ENCODE measurements at places on chromosomes 4 and X.

DNA sequence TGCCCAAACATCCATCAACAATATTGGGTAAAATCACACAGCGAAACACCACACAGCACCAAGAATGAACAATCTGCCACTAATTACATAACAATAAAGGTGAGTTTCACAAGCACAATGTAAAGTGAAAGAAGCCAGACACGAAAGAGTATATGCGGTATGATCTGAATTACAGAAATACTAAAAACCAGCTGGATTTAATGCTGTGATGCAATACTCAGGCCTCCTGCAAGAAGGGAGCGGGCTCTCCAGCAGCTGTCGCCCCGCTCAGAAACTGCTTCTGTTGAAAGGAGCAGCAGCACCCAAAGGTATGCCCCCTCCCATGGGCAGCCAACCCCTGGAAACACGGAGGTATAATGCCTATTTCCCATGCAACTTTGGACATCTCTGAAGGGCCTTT, 77.0 kb downstream of the PAPSS1 start:
- no peak for DNase-seq

DNA sequence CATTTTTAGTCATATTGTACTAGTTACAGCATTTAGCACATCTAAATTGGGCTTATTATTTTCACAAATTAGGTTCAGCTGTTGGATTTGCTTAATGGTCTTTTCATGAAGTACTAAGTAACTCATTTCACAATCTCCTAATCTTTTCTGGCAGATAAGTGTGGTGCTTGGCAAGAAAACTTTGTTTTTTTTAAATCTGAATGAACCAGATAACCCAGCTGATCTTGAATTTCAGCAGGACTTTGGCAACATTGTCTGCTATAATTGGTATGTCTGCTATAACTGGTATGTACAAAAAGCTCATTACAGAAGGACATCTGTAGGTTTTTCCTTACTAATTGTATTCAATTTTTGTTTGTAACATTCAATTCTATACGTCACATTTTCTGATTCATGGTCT, 22.7 kb downstream of the WDR19 start:
- DNase-seq: no peak

DNA sequence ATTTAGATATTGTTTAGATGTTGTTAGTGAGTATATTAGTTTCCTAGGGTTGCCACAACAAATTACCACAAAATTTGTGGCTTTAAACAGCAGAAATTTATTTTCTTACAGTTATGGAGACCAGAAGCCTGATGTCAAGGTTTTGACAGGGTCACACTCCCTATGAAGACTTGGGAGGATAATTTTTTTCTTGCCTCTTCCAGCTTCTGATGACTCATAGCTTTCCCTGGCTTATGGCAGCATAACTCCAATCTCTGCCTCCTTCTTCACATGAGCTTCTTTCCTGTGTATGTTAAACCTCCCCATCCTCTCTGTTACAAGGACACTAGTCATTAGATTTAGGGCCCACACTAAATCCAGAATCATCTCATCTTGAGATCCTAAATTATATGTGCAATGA, 20.9 kb upstream of the RAB40A start:
- DNase-seq: no peak

DNA sequence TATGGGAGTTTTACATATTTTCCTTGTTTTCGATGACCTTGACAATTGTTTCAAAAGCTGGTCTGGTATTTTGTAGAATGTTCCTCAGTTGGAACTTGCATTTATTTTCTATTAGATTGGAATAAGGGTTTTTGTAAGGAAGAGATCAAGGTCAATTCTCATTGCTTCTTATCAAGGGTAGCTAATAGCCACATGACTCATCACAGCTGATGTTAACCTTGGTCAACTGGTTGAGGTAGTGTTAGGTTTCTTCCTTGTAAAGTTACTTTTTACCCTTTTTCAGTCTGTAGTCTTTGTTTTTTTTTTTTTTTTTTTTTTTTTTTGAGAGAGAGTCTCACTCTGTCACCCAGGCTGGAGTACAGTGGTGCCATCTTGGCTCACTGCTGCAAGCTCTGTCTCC, 257.2 kb downstream of the SNCA start:
- no peak for DNase-seq

GRCh38 chr4:37051111-37051510, 193.4 kb upstream of the NWD2 start:
- DNase-seq: no peak

- no peak for DNase-seq
Observed at GRCh38 chrX:17967888-17968287, 106.8 kb upstream of the RAI2 start.

DNA sequence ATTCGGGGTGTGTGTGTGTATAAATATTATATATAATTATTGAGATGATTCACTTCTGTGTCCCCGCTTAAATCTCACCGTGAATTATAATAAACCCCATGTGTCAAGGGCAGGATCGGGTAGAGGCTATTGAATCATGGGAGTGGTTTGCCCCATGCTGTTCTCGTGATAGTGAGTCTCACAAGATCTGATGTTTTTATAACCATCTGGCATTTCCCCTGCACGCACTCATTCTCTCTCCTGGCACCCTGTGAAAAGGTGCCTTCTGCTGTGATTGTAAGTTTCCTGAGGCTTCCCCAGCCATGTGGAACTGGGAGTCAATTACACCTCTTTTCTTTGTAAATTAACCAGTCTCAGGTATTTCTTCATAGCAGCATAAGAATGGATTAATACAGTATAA, 851.4 kb upstream of the AGA start:
- no peak for DNase-seq

DNA sequence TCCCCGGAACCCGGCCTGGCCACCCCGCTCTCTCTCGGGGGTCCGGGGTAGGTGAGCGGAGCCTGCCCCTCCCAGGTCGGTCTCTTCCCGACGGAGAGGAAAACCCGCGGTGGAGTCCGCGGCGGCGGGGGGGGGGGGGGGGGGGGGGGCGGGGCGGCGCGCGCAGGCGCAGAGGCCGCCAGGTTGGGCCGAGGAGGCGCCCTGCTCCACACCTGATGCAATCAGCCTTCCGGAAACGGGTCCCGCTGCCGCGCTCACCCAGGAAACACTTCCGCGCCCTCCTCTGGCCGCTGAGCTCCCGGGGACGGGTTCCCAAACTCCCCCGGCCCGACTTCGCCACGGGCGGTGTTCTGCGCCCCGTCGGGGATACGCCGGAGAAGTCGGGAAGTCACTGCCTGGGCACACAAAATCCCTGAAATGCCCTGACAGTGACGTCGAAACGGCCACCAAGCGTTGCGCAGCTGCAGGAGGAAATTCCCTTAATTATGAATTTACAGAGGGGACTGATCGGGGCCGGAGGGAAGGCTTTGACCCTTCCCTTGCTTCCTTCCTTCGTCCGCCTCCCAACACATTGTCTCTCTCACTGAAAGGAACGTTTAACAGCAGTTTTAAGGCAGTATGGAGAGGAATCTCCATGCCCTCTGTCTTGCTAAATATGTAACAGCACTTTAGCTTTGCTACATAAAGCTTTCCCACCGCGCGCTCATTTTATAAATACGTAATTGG, 2.1 kb upstream of the APBB2 start:
- no peak for DNase-seq
